ENCODE measurements at places on chromosomes 1 and 21.

DNA sequence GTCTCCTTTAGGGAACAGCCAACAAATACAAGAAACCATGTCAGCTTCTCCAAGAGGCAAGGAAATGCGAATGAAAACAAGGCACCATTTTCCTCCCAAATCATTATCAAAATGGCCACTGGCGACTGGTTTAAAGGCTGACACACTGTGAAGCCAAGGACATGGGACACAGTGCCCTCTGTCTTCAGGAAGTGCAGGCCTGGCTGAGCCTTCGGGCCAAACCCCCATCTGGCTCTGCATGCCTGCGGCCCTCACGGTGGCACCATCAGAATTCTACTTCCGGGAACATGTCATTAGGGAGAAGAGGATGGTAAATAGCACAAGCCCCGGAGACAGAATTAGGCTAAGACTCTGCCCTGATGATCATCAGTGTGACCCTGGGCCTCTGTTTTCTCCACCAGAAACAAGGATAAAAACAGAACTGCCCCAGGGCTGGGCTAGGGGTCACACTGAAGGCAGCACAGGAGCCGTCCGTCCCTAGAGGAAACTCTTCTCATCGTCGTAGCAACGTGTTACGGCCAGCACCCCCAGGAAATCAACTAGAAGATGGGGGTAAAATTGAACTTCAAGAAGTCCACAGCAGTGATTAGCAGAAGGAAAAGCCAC, 103.5 kb downstream of the NPHP4 start:
- no peak for DNase-seq

DNA sequence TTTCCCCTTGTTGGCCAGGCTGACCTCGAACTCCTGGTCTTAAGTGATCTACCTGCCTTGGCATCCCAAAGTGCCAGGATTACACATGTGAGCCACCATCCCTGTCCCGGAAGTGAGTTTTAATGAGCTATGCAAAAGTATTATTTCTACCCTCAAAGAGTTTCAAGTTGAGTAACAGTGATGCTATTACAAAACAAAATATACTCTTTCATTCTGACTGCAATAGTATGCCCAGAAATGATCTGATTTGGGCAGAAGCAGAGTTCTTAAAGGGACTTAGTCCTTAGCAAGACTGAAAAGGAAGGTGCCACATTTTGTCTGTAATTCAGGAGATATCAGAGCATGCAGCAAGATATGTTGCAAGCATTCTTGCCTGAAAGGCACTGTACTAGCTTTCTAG, 375.4 kb downstream of the NUF2 start:
- no peak for DNase-seq

DNA sequence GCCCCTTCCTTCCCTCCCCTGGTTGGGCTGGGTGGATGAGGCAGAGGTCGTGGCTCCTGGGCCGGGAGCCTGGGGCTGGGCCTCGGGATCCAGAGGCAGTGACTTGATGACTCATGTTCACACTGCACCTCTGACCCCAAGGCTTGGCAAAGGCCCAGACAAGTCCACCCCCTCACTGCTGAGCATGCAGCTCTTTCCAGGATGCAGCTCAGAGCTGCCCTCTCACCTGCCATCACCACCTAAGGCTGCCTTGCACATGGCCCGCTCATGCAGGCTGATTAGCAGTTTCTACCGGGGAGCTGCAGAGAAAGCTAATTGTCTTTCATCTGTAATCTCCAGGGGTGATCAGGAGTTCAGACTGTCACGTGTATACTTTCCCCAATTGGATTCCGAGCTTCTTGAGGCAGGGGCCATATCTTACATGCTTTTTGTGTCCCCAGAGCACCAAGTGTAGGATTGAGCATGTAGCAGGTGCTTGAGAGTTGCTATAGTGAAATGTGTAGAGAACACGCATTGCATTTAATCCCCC, 62.1 kb downstream of the LRRN2 start:
- DNase-seq = peak; percentile 32

- no peak for DNase-seq
Measured at GRCh38 chr1:180153032-180153431, 1.6 kb upstream of the QSOX1 start.

DNA sequence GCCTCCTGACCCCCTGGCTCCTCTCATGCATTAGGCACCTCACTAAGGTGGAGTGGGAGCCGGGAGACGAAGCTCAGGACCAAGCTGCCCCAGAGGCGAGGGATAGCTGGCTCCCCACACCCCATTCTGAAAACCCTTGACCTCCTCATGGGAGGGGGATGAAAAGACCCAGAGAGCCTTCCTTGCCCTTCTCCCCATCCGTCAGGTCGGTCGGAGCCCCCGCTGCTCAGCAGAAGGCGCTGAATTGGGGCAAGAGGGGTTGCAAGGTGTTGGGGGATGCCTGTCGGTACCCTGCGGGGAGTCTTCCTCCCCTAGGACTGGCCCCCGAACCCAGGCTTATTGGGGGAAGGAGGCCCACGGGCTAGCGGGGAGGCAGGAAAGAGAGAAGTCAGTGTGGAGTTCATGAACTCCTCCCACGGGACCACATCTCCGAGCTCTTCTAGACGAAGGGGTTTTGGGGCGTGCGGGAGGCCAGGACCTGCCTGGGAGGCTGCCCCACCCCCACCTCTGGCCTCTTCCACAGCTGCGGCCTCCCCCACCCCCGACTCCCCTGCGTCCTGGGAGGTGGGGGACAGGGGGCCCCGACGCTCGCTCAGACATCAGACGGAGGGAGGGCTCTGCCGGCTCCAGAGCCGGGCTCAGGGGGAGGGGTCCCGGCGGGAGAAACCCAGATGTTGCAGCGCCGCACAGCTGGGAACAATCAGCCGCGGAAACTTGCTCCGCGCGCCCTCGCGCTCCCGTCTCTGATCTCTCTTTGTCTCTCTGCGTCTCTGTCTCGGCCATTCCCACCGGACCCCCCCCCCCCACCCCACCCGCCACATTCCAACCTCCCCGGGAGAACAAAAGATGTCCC, 719 bp downstream of the MFAP2 start:
- DNase-seq = no peak
